DMS79 (cell line): ENCODE measurements at places on chromosomes 1 and 21.

- DNase-seq, result no peak
Observed at GRCh38 chr1:53369761-53370160, 41.9 kb upstream of the LRP8 start.

DNA sequence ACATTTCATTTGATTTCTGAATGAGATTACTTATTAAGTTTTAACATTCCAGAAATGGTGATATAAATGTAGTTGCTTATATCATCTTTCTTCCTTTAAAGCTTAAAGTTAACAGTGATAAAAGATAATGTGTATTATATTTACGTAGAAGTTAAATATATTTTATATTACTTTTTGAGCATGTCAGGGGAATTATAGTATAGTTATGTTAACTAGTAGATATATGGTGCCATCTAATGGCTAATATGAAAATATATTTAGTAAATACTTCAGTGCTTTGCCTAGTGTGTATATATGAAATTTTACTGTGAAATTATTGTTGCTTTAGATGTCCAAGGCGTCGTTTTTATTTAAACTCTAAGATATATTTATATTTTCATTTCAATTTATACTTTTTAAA lies 51.5 kb downstream of the SYT14 start:
- DNase-seq, result no peak

GRCh38 chr1:109864930-109865612 lies 45.6 kb upstream of the CSF1 start:
- DNase-seq, result no peak

DNA sequence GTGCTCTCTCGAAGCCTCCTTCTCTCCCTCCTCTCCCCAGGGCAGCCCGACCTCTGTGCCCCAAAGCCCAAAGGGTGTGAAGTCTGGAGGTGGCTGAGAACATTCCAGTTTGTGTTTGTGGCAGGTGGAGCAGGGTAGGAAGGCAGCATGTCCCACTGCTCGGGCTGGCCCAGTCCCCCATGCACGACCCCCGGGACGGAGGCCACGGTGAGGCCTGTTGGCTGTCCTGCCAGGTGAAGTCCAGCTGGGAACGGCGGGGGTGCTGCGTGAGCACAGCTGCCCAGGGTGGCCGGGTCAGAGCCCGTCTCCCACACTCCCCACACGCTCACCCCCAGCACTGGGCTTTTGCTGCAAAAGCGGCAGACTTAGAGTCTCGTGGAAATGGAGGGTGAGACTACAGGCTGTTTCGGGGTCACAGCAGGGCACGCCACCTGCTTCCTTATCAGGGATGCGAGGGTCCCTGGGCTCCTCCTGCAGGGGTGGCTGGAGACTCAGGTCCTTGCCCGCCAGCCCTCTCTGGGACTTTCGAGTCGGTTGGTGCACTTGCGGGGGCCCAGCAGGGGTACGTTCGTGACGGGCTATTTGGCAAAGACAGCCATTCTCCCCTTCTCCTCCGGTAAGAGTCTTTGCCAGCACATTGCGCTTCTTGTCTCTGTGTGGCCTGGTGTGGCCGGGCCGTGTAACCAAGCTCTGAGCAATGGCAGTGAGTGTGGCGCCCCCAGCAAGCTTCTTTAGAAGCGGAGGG lies 40.3 kb downstream of the MORN1 start:
- no peak for DNase-seq

- no peak for DNase-seq
Observed at GRCh38 chr1:85865213-85865612, 157.0 kb upstream of the ZNHIT6 start.

- DNase-seq, result no peak
Observed at GRCh38 chr1:178682429-178682828, 42.6 kb upstream of the RALGPS2 start.

GRCh38 chr1:247639381-247639981 lies 34.1 kb downstream of the OR2G3 start:
- no peak for DNase-seq

DNA sequence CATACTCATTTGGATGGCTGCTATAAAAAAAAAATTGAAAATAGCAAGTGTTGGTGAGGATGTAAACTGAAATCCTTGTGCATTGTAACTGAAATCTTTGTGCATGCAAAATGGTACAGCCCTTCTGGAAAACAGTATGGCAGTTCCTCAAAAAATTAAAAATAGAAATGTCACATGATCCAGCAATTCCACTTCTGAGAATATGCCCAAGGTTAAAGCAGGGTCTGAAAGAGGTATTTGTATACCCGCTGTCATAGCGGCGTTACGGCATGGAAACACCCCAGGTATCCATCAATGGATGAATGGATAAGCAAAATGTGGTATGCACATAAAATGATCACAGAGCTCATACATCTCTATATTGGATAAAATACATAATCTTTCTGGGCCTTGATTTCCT lies 116.7 kb downstream of the RUSC1 start:
- DNase-seq, result no peak

- peak; percentile 64 for DNase-seq
Observed at GRCh38 chr1:230113593-230114236, 46.7 kb downstream of the GALNT2 start.

DNA sequence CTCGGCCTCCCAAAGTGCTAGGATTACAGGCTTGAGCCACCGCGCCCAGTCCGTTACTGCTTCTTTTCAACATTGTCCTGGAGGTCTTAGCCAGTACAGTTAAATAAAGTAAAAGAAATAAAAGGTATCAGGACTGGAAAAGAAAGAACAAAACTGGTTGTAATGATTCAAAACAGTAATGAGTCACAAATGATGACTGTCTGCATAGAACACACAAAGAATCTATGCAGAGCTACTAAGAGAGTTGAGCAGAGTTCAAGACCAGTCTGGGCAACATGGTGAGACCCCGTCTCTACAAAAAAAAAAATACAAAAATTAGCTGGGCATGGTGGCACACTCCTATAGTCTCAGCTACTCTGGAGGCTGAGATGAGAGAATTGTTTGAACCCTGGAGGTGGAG lies 23.4 kb downstream of the BCAR3 start:
- DNase-seq, result no peak

DNA sequence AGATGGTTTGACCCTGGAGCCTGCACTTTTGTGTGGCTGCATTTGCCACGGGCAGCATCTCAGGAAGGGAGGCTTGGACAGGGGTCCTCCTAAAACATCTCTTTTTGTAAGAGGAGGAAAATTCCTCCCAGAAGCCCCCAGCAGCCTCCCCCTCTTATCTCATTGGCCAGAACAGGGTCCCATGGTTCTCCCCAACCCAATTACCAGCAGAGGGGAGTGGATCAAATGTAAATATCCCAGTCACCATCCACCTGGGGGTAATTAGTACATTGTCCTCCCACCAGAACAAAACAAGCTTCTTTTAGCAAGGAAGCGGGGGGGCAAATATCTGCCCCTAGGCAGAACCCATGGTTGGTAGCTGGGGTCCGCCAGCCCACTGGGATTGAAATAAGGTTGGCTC lies 44.7 kb upstream of the TENT5B start:
- DNase-seq, result peak; percentile 45

DNA sequence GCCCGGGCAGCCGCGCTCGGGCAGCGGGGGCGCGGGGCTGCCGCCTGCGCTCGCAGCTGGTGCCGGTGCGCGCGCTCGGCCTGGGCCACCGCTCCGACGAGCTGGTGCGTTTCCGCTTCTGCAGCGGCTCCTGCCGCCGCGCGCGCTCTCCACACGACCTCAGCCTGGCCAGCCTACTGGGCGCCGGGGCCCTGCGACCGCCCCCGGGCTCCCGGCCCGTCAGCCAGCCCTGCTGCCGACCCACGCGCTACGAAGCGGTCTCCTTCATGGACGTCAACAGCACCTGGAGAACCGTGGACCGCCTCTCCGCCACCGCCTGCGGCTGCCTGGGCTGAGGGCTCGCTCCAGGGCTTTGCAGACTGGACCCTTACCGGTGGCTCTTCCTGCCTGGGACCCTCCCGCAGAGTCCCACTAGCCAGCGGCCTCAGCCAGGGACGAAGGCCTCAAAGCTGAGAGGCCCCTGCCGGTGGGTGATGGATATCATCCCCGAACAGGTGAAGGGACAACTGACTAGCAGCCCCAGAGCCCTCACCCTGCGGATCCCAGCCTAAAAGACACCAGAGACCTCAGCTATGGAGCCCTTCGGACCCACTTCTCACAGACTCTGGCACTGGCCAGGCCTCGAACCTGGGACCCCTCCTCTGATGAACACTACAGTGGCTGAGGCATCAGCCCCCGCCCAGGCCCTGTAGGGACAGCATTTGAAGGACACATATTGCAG lies 3.0 kb downstream of the ARTN start:
- DNase-seq, result peak; percentile 18

- no peak for DNase-seq
Observed at GRCh38 chr1:201164645-201165044, 10.4 kb upstream of the TMEM9 start.

DNA sequence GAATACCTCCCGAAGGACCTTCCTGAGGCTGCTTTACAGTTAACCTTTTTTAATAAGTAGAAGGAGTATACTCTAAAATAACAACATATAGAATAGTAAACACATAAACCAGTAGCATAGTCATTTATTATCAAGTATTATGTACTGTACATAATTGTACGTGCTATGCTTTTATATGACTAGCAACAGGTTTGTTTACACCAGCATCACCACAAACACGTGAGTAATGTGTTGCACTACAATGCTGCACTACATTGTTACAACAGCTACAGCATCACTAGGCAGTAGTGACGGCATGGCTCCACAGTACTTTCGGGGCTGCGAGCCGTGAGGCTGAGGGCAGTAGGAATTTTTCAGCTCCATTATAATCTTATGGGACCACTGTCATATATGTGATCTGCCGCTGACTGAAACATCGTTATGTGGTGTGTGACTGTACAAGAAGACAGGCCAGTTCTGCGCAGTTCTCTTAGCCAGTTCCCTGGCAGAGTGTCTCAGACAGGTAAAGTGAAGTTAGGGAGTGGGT lies 82.8 kb upstream of the LRRC8D start:
- no peak for DNase-seq

GRCh38 chr1:209383422-209383821 lies 200.1 kb upstream of the CAMK1G start:
- no peak for DNase-seq

DNA sequence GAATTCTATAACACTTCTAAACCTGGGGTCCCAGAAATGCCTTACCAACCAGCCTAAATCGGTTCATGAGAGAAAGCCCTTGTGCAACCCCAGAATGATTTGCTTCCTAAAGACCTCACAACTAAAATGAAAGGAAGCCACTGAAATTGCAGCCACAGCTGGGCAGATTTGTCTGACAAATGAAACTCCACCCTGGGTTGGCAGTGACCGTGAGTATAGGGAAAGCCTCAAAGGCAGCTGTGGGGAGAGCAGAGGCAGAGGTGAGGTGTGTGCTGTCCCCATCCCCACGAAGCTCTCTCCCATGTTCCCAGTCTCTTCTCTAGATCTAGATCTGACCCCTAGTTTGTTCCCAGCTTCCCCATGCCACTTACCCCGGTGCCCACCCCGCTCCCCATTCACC lies 23.1 kb downstream of the RHBDL2 start:
- DNase-seq, result no peak

- no peak for DNase-seq
Observed at GRCh38 chr1:94156096-94156625, 35.2 kb upstream of the ABCA4 start.

- no peak for DNase-seq
Observed at GRCh38 chr1:233361876-233362275, 34.4 kb downstream of the MAP3K21 start.

DNA sequence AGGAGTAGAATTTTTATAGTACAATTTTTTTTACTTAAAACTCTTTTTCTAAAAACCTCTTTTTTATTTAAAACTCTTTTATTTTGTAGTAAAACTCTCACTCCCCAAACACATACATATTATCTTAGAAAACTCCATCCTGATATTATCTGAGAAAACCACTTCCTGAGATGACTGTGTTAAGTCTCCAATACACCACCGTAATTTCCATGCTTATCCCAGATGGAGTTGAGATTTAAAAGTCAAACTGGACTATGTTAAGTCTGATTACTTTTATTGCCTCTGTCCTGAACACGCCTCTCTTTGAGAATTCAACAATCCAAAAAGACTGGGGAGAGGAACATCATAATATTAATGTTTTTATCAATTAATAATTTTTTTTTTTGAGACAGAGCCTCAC lies 3.7 kb downstream of the SEC16B start:
- no peak for DNase-seq

- DNase-seq, result no peak
Observed at GRCh38 chr1:163090321-163090945, 21.3 kb downstream of the RGS4 start.

DNA sequence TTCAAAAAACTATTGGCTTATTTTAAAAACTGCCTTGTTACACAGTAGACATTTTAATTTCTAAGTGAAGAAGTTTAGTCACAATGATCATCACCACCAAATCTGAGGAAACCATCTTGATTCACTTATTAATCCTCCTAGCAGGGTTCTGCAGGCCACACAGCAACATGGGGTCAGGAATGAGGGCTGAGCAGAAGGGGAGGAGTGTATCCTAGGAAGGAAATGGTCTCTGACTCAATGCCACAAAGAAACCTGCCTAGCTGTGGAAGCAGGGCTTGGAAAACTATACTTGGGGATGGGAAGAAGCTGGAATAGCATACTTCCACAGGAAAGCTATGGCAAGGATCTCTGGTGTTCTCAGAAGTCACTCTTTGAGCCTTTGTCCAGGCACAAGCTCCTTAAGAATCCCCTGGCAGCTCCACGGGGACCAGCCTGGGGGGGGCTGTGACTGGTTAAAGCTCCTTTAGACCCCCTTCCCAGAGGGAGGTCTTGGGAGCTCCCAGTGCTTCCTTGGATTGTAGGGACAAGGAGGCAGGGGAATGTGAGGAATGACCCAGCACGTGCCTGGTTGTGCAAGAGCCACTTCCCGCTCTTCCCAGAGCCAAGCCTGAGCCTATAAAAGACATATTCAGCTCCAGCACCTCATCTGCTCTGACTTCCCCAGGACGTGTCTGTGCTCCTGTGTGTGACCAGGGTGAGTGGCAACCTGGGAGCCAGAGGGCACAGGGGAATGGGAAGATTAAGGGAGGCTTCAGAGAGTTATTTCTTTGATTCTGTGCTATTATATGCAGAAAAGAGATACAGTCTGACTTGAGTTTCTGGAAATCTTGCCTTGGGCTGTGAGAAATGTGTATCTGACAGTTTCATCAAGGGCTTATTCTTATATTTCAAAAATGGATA lies at the start of gene LCE2A:
Gene LCE2A (plus strand): TSS at position 645 of the 900 bp plus-strand sequence. CDS start 557 bp downstream, outside the sequence.
- DNase-seq, result no peak
